Skin of body (tissue), 3 donors: ENCODE measurements at places on chromosomes 4 and X.
A peak's percentile ranks its signal among the peaks of the same experiment; 100 is the strongest.

DNA sequence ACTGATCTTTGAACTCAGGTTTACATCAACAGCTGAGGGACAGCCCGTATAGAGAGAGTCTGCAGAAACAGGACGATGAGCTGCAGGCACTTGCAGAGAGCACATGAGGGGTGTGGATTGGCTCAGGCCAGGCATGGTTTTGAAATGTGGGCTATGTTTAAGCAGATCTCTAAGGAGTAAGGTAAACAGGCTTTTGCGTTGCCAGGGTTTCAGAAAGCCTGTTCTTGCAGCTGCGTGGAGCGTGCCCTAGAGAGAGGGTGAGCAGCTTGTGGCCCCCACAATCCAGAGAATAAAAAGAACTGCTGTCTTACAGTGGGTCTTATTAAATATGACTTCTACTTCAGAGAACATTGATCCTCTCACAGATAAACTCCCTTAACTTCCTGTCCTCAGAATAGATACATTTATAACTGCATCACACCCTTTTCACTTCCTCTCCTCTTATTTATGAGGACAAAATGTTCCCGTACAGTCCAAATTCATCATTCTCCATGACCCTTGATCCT lies 64.1 kb downstream of the TMA16 start:
- DNase-seq, result no peak

- DNase-seq, result no peak
These were observed 225.9 kb upstream of the GYPA start for GRCh38 chr4:144366425-144366824.

DNA sequence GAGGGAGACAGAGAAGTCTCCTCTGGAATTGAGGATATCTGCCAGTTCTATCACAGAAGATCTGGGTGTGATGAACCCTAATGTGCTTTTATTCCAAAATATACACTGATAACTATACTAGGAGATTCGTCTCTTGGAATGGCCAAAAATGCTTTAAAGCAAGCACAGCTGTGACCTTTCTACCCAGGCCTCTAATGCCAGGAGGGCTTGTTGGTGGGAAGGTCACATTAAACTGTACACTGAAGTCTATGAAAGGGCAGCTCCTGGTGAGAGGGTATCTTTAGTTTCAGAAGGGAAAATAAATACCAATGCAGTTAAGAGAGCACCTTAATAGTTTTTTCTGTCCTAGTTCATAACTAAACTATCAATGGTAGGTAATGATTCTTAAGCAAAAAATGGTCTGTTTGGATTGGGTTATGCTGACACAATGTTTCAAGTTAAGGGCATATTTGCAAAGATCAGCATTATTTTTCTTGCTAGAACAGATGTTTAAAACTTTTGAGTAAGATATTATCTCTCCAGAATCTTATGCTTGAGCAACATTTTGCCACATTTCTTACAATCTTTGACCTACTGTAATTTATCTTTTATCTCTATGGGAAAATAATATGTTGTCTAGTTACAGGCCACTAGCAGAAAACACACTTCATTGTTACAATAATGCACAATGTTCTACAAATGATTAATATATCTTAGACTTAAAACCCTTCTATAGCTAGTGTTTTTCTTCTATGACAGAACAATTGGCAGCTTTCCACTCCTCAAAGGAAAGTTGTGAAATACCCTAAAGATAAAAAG lies 59.6 kb downstream of the SEC24D start:
- DNase-seq, result no peak

GRCh38 chrX:149962859-149963757 lies 24.8 kb upstream of the EOLA2 start:
- peak; percentile 1 for DNase-seq

DNA sequence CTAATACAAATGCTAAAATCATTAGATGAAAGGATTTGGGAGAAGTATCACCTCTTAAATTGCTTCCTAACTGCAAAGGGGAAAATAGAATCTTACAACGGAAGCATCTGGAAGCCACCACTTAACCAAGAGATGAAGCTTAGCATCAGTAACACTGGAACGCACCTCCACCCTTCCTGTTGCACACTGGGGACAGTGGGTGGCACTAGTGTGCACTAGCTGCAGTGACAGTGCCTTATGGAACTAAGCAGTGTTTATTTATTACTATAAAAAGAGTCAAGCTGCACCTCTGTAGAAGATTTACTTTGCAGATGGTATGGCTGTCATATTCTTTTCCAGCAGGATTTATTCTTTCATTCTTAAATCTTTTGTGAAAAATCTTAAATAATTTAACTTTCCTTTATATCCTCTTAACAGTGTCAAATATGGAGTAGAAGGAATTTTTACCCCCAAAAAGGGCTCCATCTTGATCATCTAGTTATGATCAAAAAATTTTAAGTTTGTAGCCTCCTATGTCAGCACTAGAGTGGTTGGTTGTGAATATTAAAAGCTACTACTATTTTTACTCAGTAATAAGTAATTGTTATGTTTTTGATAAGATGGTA lies 76.7 kb downstream of the SCD5 start:
- DNase-seq, result no peak

DNA sequence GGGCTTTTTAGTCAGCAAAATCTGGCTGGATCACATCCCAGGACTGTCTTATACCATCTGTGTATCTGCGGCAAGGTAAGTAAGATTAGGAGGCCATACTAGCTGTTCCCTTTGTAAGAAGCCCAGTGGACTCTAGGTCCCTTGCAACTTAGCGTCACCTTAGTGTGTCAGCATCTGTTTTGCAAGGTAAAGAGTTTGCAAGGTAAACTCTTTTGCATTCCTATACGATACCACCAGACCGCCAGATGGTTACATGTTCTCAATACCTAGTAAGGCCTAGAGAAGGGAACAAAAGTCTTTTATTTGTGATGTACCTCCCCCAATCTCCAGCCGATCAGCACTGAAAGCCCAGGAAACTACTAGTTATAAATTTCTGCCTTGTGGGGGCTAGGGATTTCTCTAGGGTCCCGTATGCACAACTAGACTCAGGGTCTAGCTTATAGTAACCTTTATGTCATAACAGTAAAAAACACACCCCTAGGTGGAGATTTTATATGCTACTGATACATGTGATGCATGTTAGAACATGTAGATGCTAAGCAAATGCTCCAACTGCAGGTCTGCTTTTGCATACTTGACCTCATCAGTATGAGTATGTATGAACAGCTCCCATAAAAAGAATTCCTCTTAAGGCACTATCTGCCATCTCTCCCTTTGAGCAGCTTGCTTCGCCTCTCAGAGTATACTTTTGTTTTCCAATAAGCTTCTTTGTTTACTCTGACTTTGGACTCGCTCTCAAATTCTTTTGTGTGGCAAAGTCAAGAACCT lies 78.4 kb downstream of the KCNIP4 start:
- DNase-seq, result no peak

GRCh38 chrX:37958525-37959211 lies 47.7 kb upstream of the SYTL5 start:
- DNase-seq, result no peak

DNA sequence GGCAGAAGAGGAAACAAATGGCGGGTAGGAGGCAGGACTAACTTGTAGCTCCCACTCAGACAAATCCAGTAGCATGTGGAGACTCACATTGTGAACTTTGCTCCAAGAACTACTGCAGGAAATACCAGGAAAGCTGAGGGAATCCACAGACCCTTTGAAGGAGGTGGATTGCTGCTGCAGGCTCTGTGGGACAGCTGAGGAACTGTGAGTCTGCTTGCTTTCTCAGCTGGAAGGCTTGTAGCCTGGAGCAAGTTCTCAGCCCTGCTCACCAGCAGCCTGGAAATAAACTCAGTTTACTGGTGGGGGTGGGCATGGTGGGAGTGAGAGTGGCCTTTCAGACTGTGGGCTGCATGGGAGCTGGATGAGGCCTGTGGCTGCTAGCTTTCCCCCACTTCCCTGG lies 16.0 kb downstream of the RTL3 start:
- DNase-seq, result peak; percentile 13

DNA sequence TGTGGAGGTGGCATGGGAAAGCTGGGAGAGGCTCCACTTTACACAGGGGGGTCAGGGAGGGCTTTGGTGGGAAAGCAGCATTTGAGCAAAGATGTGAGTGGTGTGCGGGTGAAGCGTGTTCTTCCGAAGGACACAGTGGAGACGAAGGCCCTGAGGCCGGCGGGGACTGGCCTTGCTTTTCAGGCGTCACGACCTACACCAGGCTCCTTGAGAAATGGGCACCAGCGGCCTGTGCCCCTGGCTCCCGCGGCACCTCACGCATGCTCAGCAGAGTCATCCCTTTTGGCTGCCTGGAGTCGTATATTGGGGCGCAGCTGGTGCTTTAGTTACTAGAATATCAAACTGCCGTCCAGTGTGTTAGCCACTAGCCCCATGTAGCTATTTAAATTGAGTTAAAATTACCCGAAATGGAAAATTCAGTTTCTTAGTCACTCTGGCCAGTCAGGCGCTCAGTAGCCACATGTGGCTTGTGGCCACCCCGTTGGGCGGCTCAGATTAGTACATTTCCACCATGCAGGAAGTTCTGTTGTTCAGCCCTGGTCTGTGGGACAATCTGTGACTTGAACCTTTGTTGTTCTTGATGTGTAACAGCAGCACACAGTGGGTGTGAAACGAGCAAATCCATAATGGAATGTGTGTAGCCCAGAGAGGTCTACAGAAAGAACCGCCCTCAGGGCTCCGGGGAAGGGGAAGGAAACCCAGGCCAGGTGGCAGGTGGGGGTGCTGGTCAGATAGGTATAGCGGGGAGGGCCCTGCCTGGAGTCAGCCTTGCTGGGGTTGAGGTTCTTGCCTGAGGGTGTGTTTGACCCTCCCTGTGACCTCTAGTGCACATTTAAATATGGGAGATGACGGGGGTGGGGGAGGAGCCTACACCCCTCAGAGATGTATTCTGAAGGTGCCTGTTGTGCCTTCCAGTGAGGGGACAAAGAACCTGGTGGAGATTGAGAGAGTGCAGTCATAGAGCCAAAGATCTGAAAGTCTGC lies 30.4 kb downstream of the TBC1D14 start:
- no peak for DNase-seq

DNA sequence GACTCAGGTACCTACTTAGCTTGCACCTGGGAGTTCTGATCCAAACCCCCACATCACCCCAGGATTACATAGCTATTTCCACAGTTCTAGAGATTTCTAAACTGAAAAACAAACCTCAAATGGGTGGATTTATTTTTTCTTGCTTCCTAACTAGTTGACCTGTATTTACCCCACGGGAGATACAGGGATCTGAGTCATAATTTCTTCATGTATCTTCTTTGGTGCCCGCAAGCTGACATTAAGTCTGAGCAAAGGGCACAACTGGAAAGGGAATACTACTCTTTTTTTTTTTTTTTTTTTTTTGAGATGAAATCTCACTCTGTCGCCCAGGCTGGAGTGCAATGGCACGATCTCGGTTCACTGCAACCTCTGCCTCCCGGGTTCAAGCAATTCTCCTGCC lies 10.0 kb upstream of the ELOVL6 start:
- no peak for DNase-seq

DNA sequence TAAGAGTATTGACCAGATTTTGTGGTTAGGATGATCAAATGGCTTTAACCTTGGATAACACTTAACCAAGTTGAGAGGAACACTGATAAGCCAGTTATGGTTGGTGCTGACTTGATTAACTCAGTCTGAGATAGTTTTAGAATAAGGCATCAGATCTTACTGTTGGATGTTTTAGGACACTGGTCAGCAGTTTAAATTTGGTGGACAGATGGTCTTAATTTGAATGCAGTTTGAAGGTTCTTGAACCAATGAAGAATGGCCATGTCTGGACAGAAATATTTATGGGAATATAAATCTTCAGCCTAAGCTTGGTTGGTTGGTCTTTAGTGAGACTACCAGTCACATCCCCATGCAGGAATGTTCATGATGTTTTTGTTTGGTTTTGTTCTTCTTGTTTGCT lies 2.6 kb upstream of the GIMD1 start:
- DNase-seq, result no peak

DNA sequence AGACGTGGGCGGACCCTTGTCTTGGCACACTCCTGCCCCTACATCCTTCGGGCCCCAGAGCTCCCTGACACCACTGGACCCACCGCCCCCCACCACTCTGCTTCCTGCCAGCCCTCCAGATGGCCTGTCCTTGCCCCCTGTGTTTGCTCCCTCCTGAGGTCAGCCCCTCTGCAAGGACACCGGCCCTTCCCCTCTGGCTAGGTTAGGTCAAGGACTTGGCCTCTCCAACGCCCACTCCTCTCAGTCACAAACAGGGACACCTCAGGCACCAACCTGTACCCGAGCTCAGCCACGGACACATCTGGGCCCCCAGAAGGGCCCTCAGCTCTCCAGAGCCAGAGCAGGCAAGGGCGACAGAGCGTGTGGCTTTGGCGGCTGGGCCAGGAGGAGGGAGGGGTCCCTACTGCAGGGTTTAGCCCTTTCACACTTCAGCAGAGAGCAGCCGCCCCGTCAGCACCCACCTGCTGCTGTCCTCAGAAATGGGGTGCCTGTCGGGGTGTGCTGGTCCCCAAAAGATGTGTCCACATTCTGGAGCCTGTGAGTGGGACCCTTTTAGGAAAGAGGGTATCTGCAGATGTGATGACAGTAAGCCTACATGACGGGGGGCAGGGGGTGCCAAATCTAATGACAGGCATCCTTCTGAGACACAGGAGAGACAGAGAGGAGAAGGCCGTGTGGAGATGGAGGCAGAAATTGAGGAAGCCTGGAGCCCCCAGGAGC lies 23.5 kb upstream of the DUSP9 start:
- no peak for DNase-seq

- DNase-seq, result no peak
These were observed 146.0 kb upstream of the CPEB2 start for GRCh38 chr4:14856062-14856933.

- no peak for DNase-seq
These were observed 39.7 kb upstream of the PROM1 start for GRCh38 chr4:16123356-16124084.

- no peak for DNase-seq
These were observed 4.5 kb downstream of the CTPS2 start for GRCh38 chrX:16708016-16708415.

DNA sequence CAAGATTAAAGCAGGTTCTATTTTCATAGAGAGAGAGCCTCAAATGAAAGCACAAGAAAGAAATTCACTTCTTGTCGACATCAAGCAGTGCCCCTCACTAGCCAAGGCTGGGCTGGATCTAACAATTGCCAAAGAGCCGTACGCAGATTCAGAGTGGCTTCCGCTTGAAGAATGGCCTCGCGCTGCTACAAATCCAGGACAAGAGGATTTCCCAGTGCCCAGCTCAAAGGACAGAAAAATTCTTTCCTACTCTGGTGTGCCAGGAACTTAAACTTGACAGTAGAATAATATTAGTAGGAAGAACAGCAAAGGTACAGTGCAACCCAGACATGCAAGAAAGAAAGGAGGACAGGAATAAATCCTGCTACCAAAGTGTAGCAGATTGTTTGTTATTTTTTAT lies 56.5 kb upstream of the PPARGC1A start:
- no peak for DNase-seq

DNA sequence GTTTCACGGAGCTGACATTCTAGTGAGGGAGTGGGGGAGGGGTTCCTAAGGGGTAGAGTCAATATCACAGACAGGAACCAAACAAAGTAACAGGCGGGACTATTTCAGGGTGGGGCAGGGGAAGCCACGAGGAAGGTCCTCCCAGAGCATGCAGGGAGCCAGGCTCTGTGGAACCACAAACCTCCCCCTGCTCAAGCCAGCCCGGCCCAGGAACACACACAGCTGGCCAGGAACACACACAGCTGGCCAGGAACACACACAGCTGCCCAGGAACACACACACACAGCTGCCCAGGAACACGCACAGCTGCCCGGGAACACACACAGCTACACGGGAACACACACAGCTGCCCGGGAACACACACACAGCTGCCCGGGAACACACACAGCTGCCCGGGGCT lies 24.8 kb downstream of the EVC2 start:
- DNase-seq, result no peak
